LHCN-M2 (cell line): ENCODE measurements at places on chromosomes 4 and X. TPM values are rescaled to one million over a fixed set of nuclear protein-coding genes. Genes with fewer than 3 reads are reported as not detected.

DNA sequence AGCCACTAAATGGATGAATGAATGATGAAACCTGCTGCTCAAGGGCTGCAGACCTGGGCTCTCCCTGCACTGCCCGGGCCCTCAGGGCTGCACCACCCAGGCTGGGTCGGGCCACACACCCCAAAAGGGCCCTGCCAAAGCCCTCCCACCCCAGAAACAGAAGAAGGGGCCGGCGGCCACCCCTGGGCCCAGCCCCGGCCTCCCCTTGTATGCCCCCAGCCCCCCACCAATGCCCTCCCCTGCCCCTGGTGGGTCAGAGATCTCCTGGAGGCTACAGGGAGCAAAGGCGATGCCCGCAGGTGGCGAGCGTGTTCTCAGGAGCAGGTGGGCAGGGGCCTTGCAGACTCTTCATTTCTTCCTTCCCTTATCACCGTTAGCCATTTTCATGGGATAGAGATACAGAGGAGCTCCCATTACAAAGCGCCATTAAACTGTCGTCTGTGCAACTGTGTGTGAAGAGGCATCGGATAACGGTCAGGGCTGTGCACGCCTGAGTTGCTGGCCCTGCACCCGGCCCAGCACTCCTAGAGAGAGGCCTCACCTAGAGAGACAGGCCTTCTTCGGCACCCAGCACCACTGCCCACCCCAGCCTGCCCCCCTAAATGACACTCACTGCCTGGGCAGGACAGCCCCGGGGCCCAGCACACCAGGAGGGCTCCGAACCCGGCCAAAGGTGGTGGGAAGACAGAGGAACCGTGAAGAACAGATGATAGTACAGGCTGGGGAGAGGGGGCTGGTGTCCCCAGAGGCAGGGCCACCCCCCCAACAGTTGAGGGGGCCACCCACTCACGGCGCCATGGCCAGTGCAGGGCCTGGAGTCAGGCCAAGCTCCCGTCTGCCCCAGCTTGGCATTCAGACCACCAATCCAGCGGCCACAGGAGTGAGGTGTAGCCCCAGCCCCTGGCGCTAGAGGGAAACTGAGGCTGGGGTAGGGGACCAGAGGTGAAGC lies 133.7 kb downstream of the FAM53A start:
- no peak for DNase-seq

DNA sequence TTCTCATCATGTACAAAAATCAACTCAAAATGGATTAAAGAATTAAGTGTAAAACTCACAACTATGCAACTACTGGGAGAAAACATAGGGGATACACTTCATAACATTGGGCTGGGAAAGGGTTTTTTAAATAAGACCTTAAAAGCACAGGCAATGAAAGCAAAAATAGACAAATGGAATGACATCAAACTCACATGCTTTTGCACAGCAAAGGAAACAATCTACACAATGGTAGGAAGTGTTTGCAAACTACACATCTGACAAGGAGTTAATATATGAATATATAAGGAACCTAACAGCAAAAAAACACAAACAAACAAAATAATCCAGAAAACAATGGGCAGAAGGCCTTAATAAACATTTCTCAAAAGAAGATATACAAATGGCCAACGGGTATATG lies 57.9 kb downstream of the FREM3 start:
- no peak for DNase-seq

GRCh38 chr4:68176500-68176899 lies 46.8 kb upstream of the TMPRSS11F start:
- DNase-seq = peak; percentile 20

HTN1 gene
- total RNA-seq = not detected in 2 replicates

NAA11 gene
- total RNA-seq = not detected in 2 replicates

DNA sequence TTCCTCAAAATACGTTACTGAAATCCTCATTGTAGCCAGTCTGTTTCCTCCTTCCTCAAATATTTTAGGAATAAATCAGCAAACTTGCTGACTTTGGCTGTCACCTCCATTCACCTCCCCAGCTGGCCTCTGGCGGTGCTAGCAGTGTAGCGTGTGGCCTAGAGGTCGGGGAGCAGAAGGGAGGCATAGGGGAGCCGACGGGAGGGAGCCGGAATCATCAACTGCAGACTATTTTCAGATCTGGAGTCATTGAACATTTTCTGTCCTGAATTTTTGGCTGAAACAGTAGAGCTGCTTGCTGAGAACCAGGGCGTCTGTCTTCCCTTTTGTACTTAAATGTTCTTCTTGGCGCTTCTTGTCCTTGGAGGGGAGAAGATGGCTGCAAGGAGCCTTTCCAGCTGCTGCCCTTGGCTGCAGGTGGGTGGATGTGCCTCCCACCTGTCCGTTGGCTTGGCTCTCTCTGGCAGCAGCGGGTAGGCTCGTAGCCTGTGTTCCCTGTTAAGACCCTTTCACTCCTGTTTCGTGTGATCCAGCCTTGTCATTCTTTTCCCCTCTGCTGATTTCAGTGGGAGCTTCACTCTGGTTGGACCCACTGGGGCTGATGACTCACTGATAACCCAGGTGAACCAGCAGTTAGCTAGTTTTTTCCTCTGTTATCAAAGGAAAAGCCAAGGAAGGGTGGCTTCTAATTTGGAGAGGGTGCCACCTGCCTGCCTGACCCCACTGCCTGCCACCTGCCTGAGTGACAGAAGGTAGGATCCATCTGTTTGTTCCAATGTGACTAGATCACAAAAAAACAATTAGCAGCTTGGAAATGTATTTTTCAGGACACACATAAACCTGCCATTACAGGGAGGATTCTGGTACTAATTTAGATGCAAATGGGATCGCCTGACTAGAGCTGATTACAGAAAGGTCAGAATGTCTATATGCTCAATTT lies 135.9 kb downstream of the GATB start:
- DNase-seq = no peak

RTL3 gene
- total RNA-seq = 0.06 and 0.29 TPM in 2 replicates

- no peak for DNase-seq
Measured at GRCh38 chr4:183924362-183925044, 19.4 kb downstream of the STOX2 start.

DNA sequence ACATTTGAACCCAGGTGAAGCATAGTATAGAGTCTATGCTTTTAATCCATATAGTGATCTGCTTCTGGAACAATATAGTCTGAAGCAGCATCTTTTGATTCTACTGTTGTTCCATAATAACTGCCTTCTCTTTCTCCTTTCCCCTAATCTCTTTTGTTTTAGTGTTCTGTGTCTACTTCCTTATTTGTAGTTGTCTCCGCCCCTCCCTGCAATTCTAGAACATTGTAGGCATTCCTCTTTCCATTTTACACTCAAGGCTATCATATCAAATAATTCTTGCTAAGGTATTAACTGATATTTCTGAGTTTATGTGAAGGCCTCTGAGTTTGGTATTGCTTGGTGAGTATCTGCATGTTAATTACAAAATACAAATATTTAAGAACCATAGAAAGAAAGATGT lies 11.6 kb downstream of the BLTP1 start:
- no peak for DNase-seq

GRCh38 chr4:81572402-81572801 lies 100.7 kb upstream of the RASGEF1B start:
- DNase-seq = no peak

DNA sequence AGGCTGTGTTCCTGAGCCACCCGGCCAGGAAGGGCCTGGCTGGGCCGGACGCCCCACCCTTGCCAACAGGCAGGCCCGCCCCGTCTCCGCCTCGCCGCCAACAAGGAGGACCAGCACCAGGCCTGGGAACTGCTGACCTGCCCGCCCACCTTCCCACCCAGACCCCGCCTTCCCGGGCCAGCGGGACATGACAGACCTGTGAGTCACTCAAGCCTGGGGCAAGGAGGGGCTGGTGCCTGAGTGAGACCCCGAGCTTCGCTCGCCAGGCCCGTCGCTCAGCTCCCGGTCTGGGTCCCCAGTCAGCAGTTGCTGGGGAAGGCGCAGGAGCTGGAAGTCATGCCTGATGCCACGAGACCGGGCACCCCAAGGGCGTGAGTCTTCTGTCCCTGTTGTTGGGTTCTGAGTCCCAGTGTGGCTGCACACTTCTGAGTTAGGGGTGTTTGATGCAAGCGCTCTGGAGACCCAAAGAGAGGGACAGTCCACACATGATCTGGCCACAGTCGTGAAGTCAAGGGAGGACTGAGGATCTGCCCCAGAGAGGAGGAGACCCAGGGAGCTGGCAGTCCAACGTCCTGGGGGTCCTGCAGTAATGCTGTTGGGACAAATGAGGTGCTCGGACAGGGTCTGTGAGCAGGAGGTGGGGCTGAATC lies at the start of gene DNASE1L1:
DNASE1L1 (minus strand) TSS at position 33 of the 650 bp plus-strand sequence. CDS start 3,686 bp downstream, outside the sequence.
- DNase-seq = peak; percentile 89

PAGE2 gene
- total RNA-seq = not detected in 2 replicates

PNPLA4 gene
- total RNA-seq = not detected in 2 replicates

GC gene
- total RNA-seq = not detected in 2 replicates

CLNK gene
- total RNA-seq = not detected in 2 replicates

DNA sequence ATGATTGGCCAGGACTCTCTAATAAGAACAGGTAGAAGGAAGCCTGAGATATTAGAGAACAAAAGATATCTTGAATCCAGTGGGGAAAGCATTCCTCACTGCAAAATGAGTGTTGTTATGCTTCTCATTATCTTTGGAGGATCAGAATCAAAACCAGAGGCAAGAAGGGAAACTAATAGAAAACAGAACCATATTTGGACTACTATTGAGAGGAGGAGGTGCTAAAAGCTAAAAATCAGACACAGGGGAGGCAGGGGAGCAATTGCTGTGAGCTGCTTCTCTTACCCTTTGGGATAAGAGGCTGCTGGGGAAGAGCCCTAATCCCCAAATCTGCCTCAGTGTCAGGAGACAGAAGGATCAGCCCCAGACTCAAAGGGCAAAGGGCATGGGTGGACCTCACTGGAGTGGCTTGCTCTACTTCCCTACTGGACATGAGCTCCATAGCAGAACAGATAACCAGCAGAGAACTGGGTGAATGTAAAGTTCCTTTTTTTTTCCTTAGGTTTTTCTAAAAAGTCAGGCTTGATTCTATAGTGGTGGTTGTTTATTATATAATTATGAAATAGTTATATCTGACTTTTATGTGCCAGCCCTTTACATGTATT lies 60.1 kb downstream of the SEPTIN11 start:
- DNase-seq = no peak

- no peak for DNase-seq
Measured at GRCh38 chrX:40177942-40178715, 80.4 kb upstream of the BCOR start.

- no peak for DNase-seq
Measured at GRCh38 chr4:37244583-37245390, at the start of gene NWD2. NWD2 (plus strand) TSS chr4:37244743; CDS start chr4:37245068, 325 bp downstream.

- peak; percentile 25 for DNase-seq
Measured at GRCh38 chrX:46912603-46913491, 626 bp downstream of the JADE3 start.

FAM47A gene
- not detected in 2 replicates for total RNA-seq

DNA sequence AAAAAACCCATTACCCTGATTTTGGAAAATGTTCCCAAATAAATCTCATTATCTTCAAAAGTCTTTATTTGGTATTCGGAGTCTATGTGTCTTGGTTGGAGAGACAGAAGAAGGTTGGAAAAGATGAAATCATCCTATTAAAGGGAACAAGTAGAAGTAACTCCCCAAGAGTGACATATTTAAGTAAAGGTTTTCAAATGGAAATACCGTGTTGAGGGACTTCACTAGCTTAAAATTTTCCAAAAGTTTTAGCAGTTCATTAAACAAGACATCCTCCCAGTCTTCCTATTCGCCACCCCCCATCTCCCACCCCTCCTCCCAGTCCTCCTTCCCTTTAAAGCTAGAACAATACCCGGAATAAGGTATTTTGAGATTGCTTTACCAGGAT lies 62.7 kb upstream of the CCDC160 start:
- DNase-seq = no peak

DNA sequence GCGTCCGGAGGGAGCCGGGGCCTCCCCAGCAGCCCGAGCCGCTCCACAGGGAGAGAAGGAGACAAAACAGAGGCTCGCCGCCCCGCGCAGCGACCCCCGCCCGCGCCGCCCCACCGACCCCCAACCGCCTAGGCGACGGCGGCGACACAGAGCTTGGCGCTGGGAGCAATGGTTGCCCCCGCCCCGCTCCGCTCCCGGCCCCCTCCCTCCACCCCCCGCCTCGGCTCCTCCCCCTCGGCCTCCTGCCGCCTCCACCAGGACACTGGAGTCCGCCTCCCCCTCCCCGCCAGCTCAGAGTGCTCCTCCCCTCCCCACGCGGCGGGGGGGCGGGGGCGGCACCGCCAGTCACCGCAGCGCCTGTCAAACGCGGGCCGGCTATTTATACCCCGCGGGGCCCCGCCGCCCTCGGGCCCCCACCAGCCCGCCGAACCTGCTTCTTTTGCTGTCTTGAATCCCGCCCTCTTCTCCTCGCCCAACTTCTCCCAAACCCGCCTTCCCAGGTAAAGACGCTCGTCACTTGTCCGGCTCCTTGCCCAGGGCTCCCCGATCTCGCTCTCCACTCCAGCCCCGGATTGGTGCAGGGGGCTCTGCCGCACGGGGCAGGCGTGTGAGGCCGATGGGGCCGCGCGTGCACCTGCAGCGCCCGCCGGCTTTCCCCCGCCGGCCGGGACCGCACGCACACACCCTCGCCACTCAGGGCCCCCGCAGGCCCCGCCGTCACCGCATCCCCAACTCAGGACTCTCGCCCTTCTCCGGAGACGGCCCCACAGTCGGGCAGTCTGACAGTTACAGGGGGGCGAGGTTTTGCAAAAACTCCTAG lies at the start of gene ELF2:
ELF2 (minus strand) TSS at position 170 of the 820 bp plus-strand sequence. CDS start 39,517 bp downstream, outside the sequence.
- DNase-seq = peak; percentile 75

PAGE2B gene
- not detected in 2 replicates for total RNA-seq

- DNase-seq = no peak
Measured at GRCh38 chrX:133661962-133662839, 246.9 kb upstream of the GPC4 start.

DNA sequence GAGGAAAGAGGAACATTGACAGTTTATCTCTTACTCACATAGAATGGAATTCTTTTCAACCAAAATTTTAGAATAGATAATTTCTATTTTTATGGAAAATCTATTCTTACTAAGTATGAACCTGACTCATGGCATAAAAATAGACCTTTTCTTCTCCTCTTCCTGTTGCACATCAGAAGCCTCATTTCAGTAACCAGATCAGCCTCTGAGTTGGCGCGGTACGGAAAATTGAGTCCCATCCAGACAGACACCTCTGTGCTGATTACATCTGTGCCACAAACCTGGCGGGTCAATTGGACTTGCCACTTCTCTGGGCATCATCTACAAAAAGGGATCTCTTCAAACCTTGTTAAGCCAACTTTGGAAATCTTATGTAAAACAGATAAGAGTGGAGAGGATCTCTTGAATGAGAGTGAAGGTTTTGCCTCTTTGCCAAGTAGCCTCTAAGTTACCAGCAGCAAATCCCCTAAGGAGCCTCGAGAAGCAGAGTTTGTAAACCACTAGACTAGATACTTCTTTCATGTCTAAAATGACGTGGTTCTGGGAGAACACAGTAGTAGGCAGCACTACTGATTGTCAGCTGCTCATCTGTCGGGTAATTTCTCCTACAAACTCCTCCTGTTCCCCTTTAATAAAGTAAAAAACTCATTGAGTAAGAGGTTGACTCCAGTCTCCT lies 37.4 kb downstream of the TENM3 start:
- DNase-seq = peak; percentile 82
